Dorsolateral prefrontal cortex (tissue), 122 donors: ENCODE measurements at places on chromosomes 13 and 19.
A peak's percentile ranks its signal among the peaks of the same experiment; 100 is the strongest.

- DNase-seq = peak; percentile 70
These were observed 24.4 kb downstream of the FAM124A start for GRCh38 chr13:51246418-51247277.

- no peak for DNase-seq
These were observed 33.9 kb upstream of the SLC7A10 start for GRCh38 chr19:33259539-33259938.

- DNase-seq = no peak
These were observed 252.2 kb upstream of the SLITRK6 start for GRCh38 chr13:86051134-86052103.

DNA sequence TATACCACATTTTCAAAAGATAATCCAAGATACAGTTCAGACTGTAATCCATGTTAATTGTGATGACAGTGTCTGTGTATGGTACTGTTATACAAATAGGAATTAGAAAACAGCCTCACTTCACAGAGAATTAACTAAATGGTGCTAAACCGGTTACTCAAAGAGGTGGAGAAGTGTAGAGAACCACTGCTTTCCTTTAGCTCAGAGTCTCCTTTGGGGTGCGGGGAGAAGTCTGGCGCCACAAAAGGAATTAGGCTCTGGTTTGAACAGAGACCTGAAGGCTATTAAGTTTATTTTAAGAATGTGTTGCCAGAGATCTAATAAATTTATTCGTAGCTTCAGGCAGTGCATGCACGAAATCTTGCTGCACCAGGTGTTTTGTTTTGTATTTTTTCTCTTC is 65.8 kb downstream of the FREM2 start:
- DNase-seq = no peak

DNA sequence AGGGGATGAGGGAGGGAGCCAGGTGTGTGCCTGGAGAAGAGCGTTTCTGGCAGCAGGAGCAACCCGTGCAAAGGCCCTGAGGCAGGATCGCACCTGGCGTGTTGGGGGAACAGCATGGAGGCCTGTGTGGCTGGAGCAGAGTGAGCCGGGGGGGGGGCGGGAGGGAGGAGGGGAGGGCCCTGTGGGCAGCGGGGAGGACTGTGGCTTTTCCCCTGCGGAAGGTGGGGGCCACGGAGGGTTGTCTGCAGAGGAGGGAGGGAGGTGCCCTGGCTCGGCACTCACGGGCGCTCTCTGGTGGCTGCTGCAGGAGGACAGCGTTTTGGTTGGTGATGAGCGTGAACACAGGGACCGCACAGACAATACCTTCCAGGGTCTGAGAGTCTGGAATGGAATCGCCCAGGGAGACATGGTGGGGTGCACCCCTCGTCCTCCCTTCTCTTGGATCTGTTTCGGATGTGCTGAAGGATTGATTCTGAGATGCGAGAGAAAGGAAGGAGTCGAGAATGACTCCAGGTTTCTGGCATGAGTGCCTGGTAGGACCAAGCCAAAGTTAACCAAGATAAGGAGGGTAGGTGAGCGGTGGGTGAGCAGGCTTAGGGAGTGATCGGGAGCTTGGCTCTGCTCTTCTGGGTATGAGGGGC is 6.5 kb downstream of the RAB11B start:
- peak; percentile 71 for DNase-seq

GRCh38 chr13:95552539-95553441 is at the start of gene CLDN10:
CLDN10 (plus strand) TSS chr13:95552720; CDS start chr13:95552754, 34 bp downstream.
- no peak for DNase-seq

DNA sequence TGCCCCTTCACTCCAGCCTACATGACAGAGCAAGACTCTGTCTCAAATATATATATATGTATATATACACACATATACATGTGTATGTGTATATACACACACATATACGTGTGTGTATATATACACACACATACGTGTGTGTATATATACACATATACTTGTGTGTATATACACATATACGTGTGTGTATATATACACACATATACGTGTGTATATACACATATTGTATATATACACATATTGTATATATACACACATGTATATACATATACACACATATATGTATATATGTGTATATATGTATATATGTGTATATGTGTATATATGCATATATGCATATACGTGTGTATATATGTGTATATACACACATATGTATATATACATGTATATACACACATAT is 173.3 kb downstream of the GPC5 start:
- DNase-seq = no peak

DNA sequence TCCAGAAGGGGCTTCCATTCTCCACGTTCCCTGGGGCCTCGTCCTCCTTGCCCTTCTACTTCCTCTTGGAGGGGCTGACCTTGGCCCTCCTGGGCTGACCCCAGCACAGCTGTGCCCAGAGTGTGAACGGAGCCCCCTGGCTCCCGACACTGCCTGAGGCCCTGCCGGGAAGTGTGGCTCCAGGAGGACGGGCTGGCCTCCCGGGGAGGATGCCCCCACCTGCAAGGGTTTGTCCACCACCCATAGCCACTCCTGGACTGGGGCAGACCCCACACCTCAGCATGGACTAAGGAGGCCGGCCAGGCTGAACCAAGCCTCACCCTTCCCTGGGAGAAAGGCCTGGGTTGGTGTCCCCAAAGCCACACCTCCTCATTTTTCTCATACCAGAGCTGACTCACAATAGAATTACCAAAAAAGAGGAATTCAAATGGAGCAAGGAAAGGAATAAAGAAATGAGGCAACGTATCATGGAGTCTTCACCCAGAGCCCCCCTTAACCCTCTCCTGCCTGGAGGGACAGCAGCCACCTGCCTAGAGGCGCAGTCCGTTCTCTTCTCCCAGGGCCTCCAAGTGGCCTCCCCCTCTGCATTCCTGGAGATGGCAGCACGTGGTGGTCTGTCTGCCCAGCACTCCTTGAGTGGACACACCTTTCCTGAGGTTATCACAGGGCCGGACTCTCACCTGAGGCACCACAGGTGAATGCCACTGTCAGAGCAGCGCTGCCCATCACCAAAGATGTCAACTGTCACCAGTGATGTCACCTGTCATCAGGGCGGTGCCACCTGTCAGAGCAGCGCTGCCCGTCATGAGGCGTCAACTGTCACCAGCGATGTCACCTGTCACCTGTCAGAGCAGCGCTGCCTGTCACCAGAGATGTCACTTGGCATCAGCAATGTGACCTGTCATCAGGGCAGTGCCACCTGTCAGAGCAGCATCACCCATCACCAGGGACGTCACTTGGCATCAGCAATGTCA is 3.1 kb upstream of the C13orf46 start:
- peak; percentile 12 for DNase-seq

GRCh38 chr13:33053397-33054066 is 37.3 kb downstream of the KL start:
- no peak for DNase-seq
